Cortex of kidney (tissue), 1 donor: ENCODE measurements at places on chromosomes 6 and 20.

- no peak for DNase-seq
Measured at GRCh38 chr6:159450815-159451465, 242.1 kb downstream of the SOD2 start.

- DNase-seq: no peak
Measured at GRCh38 chr6:111353912-111354462, 129.0 kb downstream of the REV3L start.

GRCh38 chr6:25975923-25976560, 13.4 kb downstream of the TRIM38 start:
- no peak for DNase-seq

GRCh38 chr20:2483504-2483903, 12.9 kb upstream of the SNRPB start:
- DNase-seq: no peak

DNA sequence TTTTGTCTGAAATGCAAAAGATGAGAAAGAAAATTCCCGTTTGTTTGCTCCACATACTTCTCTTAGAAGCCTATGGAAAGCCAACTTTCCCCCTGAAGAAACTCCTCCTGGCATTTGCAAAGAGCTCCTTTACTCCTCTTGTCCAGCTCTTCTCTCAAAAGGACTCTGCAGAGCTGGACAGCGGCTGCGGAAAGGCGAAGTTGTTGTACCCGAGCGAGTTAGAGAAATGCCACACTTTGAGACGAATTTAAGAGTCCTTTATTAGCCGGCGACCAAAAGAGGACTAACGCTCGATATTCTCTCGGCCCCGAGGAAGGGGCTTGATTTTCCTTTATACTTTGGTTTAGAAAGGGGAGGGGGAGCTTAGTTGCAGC, 157.8 kb downstream of the TRIM27 start:
- DNase-seq: no peak

GRCh38 chr20:22824077-22824476, 211.0 kb upstream of the SSTR4 start:
- no peak for DNase-seq

GRCh38 chr20:15673206-15673605, 900.0 kb downstream of the KIF16B start:
- DNase-seq: no peak

- DNase-seq: no peak
Measured at GRCh38 chr6:84172080-84172479, 55.4 kb downstream of the CEP162 start.

GRCh38 chr6:30626484-30627366, at the start of gene ATAT1:
Gene ATAT1, plus strand, starts transcription at chr6:30626874.
- DNase-seq: no peak

DNA sequence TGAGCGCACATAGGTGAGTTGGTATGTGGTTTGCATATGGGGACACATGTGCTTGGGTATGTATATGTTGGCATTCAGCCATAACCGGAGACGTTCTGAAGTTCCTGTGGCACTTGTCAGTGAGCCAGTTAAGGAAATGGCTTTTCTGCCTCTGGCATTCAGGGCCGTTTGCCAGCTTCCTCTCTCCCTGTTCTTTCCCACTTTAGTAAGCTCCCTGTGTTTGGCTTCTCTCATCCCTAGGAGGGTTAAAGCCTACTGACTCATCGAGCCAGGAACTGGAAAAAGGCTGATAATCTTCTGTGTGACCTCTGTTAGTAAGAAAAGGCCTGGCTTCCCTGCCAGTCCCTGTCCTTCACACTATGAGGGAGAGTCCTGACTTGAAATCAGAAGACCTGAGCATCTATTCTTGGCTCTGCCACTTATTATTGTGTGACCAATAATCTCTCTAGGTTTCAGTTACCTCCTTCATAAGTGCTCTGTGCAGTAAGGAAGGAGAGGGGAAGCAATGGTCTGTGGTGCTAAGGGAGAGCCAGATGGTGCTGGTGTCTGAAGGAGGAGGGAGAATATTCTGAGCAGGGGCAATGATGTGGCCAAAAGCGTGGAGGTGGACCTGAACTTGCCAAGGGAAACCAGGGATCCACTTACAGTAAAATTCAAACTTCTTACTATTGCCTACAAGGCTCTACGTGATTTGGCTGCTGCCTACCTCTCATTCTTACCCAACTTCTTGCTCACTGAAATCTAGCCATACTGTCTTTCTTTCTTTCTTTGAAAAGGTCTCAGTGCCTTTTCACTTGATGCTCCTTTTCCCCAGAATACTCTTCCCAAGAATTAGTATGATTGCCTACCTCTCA, 31.4 kb downstream of the ACSS2 start:
- no peak for DNase-seq

- DNase-seq: no peak
Measured at GRCh38 chr20:40188319-40188718, 500.7 kb downstream of the MAFB start.

- DNase-seq: no peak
Measured at GRCh38 chr6:3353213-3353903, 94.6 kb downstream of the PSMG4 start.

- no peak for DNase-seq
Measured at GRCh38 chr6:75169689-75170586, 35.9 kb downstream of the COL12A1 start.

GRCh38 chr6:33607784-33608161, 13.3 kb upstream of the ITPR3 start:
- DNase-seq: no peak

DNA sequence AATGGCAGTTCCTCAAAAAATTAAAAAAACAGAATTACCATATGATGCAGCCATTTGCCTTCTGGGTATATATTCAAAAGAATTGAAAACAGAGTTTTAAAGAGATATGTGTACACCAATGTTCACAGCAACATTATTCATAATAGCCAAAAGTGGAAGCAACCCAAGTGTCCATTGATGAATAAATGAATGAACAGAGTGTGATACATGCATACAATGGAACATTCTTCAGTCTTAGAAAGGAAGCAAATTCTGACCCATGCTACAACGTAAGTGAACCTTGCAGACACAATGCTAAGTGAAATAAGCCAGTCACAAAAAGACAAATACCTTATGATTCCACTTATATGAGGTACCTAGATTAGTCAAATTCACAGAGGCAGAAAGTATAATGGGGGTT, 34.7 kb upstream of the YWHAB start:
- no peak for DNase-seq

DNA sequence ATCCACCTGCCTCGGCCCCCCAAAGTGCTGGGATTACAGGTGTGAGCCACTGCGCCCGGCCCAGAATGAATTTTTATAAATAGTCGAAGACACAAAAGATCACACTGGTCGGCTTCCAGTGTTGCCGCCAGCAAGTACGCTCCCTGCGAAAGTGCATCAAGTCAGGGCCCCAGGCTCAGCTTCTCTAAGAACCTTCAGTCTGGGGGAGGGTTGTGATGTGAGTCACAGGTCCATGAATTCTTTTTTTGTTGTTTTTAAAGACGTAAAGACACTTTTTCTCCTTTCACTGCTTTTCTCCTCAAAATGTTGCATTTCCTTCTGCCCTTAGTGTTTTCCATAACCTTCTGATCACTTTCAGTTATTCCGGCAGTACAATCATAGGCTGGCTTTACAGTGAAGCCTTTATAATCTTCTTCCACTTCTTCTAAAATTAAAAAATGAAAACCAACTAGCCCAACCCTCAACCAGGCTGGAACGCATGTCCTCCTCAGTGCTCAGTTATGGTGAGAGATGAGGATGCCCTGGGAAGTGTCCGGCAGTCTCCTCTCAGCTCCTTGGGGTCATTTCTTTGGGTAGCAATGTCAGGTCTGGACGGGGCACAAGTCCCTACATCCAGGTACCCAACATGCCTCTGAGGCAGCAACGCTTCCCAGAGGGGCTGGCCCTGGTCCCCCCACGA, 66.6 kb downstream of the CSE1L start:
- no peak for DNase-seq

GRCh38 chr6:43199912-43200311, 17.9 kb downstream of the CUL9 start:
- DNase-seq: no peak

DNA sequence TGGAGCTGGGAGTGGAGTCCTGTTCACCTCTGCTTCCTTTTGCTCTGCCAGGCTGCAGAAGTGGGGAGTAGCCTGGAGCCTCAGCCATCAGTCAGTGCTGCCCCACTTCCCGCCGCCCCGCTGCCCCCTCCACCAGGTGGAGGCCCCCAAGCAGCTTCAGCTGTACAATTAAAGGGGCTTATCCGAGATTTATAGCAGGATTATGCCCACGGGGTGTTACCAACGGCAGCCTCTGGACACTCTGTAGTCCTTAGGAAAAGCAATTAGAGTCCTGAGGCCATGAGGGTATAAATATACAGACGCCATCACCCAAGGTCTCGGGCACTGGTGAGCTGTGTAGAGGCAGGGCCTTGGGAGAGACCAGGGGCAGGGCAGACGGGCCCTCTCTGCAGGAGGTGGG, 55.4 kb downstream of the GRM4 start:
- DNase-seq: no peak

DNA sequence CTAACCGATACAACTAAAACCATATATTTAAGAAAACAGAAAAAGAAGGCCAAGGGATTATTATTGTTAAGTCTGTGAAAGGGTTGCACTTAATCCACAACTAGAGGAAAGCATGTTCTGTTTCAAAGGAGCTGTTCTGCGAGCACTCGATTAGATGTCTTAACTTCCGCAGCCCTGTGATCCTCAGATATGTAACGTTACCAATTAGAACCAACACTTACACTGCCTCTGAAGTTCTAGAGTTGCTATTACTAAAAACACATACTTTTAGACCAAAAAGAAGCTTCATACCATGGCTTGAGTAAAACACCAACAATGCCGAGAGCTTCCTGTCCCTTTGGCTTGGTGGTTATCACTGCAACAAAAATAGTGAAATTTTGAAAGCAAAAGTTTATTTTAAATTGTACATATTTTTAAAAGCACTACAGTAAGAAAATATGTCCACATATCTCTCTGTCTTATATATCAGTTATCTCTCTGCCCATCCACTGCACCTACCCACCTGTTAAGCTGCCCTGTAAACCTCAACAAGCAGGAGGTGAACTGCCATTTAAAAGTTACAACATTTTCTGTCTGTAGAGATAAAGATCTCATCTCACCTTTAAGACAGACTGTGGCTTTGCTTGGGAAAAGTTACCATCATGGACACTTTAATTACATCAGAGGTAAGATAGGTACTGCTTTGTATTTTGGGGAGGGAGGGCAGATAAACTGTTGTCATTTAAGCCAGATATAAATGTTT, 7.1 kb upstream of the DUSP22 start:
- DNase-seq: no peak

GRCh38 chr6:32190911-32191677, 1.1 kb upstream of the PBX2 start:
- no peak for DNase-seq

- DNase-seq: no peak
Measured at GRCh38 chr20:62511300-62511914, 35.6 kb upstream of the GATA5 start.

- no peak for DNase-seq
Measured at GRCh38 chr6:148370176-148370575, 27.5 kb downstream of the SASH1 start.

- no peak for DNase-seq
Measured at GRCh38 chr6:43310624-43311023, 2.0 kb upstream of the CRIP3 start.

- no peak for DNase-seq
Measured at GRCh38 chr20:39646874-39647413, 684.8 kb downstream of the DHX35 start.

DNA sequence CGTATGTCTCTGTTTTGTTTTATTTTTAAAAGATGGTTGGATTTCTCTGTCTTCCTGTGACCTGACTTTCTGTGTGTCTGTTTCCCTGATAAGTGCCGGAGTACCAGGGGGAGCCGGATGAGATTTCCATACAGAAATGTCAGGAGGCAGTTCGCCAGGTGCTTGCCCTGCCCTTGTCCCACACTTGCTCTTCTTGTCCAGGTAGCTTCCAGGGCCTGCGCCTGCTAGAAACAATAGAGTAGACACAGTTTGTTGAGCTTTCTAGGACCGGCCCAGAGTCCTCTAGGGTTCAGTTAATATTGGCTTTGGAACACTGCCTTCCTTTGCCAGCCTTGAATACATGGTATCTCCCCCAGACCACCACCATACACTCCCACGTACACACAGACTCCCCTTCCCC, 3.9 kb downstream of the ITPA start:
- DNase-seq: no peak

- DNase-seq: no peak
Measured at GRCh38 chr20:19022791-19023448, 189.5 kb upstream of the SLC24A3 start.

GRCh38 chr6:5249451-5250122, 11.2 kb downstream of the LYRM4 start:
- DNase-seq: no peak

DNA sequence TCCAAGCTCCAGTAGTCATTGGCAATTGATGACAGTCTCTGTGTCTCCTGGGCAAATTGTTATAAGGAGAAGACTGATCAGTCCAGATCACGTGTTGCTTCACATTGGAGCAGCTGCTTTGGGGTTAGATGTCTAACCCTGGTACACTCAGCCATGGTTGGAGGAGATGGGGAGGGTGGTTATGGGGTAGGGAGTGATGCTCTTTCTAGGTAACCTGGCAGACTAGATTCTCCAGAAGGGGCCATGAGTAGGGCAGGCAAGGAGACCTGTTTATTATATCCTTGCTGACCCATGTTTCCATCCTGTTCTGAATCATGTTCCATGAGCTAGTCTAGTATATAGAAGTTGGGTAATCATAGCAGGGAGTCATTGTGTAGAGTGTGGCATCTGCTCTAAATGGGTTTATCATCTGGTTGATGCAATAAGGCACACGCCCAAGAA, 50.8 kb upstream of the BACH2 start:
- no peak for DNase-seq

GRCh38 chr6:124955108-124955856, 7.0 kb upstream of the RNF217 start:
- no peak for DNase-seq

- DNase-seq: no peak
Measured at GRCh38 chr6:15661853-15662325, 939 bp downstream of the DTNBP1 start.

DNA sequence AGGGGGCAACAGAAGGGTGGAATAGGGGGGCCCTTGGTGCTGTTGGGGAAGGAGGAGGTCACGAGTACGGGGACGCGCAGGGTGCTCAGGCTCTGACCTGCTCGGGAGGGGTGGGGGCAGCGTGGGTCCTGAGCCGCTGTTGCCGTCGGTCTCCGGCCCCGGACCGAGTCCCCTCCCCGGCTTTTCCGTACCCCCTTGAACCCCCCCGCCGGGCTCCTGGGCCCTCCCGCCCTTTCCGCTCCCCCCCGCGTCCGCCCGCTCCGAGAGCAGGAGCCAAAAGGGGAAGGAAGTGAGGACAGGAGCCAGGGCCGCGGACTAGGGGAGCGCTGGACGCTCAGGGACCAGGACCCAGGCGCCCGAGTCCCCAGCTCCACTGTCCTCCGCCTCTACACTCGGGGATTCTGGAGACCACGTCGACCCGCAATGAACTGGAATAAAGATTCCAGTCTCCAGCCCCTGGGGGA, at the start of gene RGL2:
Gene RGL2 (minus strand): TSS at position 170 of the 464 bp plus-strand sequence. CDS start 332 bp downstream, outside the sequence.
- DNase-seq: no peak
